ENCODE measurements at places on chromosomes 11 and 22.
A peak's percentile ranks its signal among the peaks of the same experiment; 100 is the strongest.

DNA sequence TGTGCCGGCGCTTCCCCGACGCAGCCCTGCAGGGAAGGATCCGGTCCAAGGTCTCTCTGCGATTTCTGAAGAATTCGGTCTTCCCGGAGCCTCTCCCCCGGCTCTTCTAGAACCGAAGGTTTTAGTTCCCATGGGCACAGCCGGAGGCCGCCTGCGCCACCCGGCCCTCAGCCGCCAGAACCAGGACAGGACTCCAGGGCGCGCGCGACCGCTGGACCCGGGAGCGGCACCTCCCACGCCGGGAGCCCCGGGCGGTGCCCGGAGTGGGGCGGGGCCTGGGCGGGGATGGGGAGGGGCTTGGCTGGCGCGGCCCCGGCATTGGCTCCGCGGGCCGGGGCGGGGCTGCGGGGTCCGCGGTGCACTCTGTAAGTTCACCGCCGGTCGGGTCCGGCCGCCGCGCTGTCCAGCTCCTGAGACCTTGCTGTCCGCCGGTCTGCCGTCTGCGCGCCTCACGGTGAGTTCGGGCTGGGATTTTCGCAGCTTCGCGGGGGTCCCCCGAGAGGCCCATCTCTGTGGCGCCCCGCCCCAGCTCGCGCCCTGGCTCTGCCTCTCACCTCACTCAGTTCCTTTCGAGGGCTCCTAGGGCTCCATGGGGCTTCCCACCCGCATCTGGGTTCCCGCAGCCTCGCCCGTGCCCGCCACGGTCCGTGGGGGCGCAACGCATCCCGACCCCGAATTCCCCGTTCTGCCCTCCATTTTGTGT is at the start of gene CDC42EP2:
Gene CDC42EP2 (plus strand): TSS at position 366 of the 703 bp plus-strand sequence. CDS start 6,033 bp downstream, outside the sequence.
- no peak for DNase-seq

DNA sequence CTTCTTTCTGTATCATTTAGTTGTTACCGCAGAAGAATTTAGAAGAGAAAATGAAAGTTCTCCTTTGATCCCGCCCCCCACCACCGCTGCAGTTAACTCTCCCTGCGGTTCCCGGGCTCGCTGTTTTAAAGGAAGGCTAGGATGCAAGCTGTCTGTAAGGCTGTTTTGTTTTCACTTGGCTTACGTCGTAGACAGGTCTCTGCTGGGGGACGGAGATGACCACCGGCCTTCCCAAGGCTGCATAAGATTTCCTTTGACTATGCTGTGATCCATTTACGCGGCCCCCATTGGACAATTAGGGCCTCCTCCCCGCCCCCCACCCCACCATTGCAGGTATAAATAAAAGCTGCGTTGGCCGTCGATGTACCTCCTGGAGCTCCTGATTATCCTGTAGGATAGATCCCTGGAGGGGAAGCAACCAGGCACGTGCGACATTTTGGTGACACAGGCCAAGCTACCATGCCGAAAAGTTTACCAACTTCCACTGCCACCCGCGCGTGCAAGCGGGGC is 1.4 kb upstream of the CPT1A start:
- peak; percentile 60 for DNase-seq

- no peak for DNase-seq
Measured at GRCh38 chr11:60420015-60420414, 9.4 kb upstream of the MS4A5 start.

- no peak for DNase-seq
Measured at GRCh38 chr11:78319453-78319955, 98.1 kb downstream of the GAB2 start.

DNA sequence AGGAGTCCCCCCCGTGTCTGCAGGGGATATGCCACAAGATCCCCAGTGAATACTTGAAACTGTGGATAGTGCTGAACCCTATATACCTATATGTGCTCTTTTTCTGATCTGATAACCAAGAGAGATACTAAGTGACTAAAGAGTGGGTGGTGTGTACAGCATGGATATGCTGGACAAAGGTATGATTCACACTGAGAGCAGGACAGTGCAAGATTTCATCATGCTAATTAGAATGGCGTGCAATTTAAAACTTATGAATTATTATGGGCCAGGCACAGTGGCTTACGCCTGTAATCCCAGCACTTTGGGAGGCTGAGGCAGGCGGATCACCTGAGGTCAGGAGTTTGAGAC is 90.2 kb upstream of the ALKBH3 start:
- DNase-seq = no peak

- no peak for DNase-seq
Measured at GRCh38 chr11:34869425-34869824, 46.8 kb downstream of the APIP start.

DNA sequence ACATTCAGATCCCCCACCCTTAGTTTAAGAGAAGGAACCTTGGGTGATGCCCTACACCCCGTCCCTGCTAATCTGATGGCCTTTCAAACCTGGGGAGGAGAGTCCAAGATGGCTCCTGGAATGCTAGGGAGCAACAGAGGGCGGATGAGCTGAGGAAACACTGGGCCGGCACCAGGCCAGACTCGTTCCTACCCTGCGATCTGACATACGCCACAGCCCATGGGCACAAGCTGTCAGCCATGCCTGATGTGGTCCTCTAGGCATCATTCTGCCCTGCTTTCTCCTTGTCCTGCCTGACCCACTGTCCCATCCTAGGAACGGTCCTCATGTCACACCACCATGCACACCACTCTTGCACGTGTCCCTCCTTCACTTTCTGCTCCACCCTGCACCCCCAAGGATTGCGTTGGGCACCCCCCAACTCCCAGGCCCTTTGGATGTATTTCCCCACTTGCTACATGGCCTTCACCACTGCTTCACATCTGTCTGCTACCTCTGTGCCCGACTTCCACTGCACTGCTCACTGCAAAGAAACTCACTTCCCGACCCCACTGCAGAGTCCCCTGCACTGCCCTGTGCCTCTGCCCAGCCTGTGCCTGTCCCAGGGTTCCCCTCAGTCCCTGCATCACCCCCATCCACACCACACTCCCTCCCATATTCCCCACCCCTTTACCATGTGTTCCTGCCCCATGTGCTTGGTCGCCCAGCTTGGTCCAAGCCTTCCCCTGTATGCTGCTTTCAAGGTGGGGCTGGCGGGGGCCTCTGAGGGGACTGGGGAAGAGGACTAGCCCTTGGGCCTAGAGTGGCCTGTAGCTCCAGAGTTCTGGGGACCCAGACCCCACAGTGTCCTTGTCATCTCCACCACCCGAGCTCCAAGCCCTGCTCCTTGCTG is 29.2 kb downstream of the USP35 start:
- DNase-seq = no peak

DNA sequence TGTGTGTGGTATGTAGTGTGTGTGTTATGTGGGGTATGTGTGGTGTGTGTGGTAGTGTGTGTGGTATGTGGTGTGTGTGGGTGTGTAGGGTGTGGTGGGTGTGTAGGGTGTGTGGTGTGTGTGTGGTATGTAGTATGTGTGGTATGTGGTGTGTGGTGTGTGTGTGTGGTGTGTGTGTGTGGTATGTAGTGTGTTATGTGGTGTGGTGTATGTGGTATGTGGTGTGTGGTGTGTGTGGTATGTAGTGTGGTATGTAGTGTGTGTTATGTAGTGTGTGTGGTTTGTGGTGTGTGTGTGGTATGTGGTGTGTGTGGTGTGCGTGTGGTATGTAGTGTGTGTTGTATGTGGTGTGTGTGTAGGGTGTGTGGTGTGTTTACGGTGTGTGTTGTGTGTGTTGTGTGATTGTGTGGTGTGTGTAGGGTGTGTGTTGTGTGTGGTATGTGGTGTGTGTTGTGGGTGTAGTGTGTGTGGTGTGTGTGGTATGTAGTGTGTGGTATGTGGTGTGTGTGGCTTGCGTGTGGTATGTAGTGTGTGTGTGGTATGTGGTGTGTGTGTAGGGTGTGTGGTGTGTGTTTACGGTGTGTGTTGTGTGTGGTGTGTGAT is 4.2 kb upstream of the PPP6R2 start:
- DNase-seq = no peak

GRCh38 chr11:78841456-78842060 is 266.9 kb upstream of the NARS2 start:
- no peak for DNase-seq

GRCh38 chr11:133692126-133692934 is 153.0 kb downstream of the SPATA19 start:
- DNase-seq = no peak

- DNase-seq = no peak
Measured at GRCh38 chr11:46277313-46277621, 195 bp upstream of the CREB3L1 start.

- DNase-seq = no peak
Measured at GRCh38 chr22:23622634-23623033, 9.5 kb downstream of the DRICH1 start.

- DNase-seq = peak; percentile 46
Measured at GRCh38 chr11:47961383-47961782, 19.0 kb upstream of the PTPRJ start.

GRCh38 chr11:92362989-92363388 is 138.4 kb downstream of the FAT3 start:
- no peak for DNase-seq

- DNase-seq = no peak
Measured at GRCh38 chr22:43118024-43118849, 7.7 kb downstream of the BIK start.

- no peak for DNase-seq
Measured at GRCh38 chr11:32279672-32280071, 155.7 kb downstream of the WT1 start.
